Activated naive CD4-positive, alpha-beta T cell treated with anti-CD3 and anti-CD28 coated beads for 36 hours (primary cell): ENCODE measurements at places on chromosomes 5 and 9. TPM values are rescaled to one million over a fixed set of nuclear protein-coding genes. Genes with fewer than 3 reads are reported as not detected.

DNA sequence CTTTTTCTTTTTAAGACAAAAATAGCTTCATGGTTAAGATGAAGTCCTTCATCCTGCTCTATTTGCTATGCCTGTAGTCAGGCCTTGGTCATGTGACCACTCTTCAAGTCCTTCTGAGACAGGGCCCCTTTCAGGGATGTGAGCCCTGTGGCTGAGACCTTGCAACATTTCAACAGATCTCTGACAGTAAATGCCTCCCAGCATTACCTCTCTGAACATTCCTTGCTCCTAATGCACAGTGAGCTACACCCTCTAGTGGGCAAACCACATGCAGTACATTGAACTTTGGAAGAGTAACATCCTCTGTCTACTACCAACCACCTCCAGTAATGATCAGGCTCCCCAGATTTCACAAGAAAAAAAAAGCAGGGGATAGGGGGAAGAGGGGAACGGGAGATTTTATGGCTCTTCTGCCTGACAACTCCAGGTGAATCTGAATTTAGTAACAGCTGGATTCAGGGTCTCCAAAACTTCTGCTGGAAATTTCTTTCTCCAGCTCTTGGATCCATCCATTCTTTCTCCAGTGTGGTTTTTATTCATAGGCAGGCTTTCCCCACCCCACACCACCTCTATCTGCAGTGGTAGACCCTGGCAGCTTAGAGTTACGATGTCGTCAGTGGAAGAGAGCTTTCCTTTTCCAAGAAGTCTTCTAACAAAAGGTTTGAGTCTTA, 8.9 kb upstream of the FBXO38 start:
- no peak overlapping the region for H3K4me3 ChIP-seq
- no peak overlapping the region for H3K27ac ChIP-seq
- DNase-seq = peak; percentile 29
- no peaks in the 10 kb centered on the region for H3K27me3 ChIP-seq

- H3K36me3 ChIP-seq = no peaks in the 10 kb centered on the region
- H3K4me3 ChIP-seq = no peak overlapping the region
- no peaks in the 10 kb centered on the region for H3K4me1 ChIP-seq
- H3K27ac ChIP-seq = no peak overlapping the region
Measured at GRCh38 chr5:133734916-133735315, 122.6 kb upstream of the FSTL4 start.

GRCh38 chr9:83572524-83572923, 34.3 kb upstream of the FRMD3 start:
- no peaks in the 10 kb centered on the region for H3K27me3 ChIP-seq
- H3K4me3 ChIP-seq = no peak overlapping the region
- no peak overlapping the region for H3K27ac ChIP-seq
- H3K4me1 ChIP-seq = no peaks in the 10 kb centered on the region

The PCDHGB6 gene
- 0.05 TPM for total RNA-seq

GRCh38 chr9:106334081-106334480, 528.9 kb upstream of the ZNF462 start:
- no peak overlapping the region for H3K27ac ChIP-seq
- H3K36me3 ChIP-seq = no peaks in the 10 kb centered on the region
- DNase-seq = no peak
- no peak overlapping the region for H3K4me3 ChIP-seq

- DNase-seq = no peak
- H3K27ac ChIP-seq = no peak overlapping the region
- H3K4me3 ChIP-seq = no peak overlapping the region
- no peaks in the 10 kb centered on the region for H3K27me3 ChIP-seq
- H3K4me1 ChIP-seq = no peaks in the 10 kb centered on the region
Measured at GRCh38 chr5:128844354-128844923, 120.8 kb upstream of the SLC27A6 start.

- no peak overlapping the region for H3K4me3 ChIP-seq
- no peaks in the 10 kb centered on the region for H3K27me3 ChIP-seq
- no peak for DNase-seq
- no peaks in the 10 kb centered on the region for H3K4me1 ChIP-seq
- no peak overlapping the region for H3K27ac ChIP-seq
- no peaks in the 10 kb centered on the region for H3K36me3 ChIP-seq
Measured at GRCh38 chr5:68849906-68850305, 243.9 kb upstream of the SLC30A5 start.

The ZDHHC11 gene
- 3.6 TPM for total RNA-seq

The PCDHB10 gene
- total RNA-seq = not detected

The DEPDC1B gene
- 35.8 TPM for total RNA-seq

GRCh38 chr9:128499920-128500319, 4.6 kb upstream of the GLE1 start:
- peaks cover 5% of the 10 kb centered on the region for H3K4me1 ChIP-seq
- no peaks in the 10 kb centered on the region for H3K27me3 ChIP-seq
- no peak for DNase-seq
- H3K4me3 ChIP-seq = no peak overlapping the region
- peaks cover 23% of the 10 kb centered on the region for H3K36me3 ChIP-seq
- peak overlapping the region; percentile 70 for H3K27ac ChIP-seq

GRCh38 chr5:40614466-40614865, 65.2 kb upstream of the PTGER4 start:
- H3K4me3 ChIP-seq = no peak overlapping the region
- peaks cover 15% of the 10 kb centered on the region for H3K4me1 ChIP-seq
- DNase-seq = no peak
- H3K27me3 ChIP-seq = no peaks in the 10 kb centered on the region

The GMCL2 gene
- total RNA-seq = not detected

GRCh38 chr5:62256161-62257019, 49.6 kb upstream of the KIF2A start:
- no peaks in the 10 kb centered on the region for H3K27me3 ChIP-seq
- H3K4me3 ChIP-seq = peak overlapping the region; percentile 40
- DNase-seq = no peak
- peaks cover 67% of the 10 kb centered on the region for H3K4me1 ChIP-seq

The IFNK gene
- not detected for total RNA-seq

The OR1J1 gene
- not detected for total RNA-seq

The CEP78 gene
- total RNA-seq = 39.5 TPM

DNA sequence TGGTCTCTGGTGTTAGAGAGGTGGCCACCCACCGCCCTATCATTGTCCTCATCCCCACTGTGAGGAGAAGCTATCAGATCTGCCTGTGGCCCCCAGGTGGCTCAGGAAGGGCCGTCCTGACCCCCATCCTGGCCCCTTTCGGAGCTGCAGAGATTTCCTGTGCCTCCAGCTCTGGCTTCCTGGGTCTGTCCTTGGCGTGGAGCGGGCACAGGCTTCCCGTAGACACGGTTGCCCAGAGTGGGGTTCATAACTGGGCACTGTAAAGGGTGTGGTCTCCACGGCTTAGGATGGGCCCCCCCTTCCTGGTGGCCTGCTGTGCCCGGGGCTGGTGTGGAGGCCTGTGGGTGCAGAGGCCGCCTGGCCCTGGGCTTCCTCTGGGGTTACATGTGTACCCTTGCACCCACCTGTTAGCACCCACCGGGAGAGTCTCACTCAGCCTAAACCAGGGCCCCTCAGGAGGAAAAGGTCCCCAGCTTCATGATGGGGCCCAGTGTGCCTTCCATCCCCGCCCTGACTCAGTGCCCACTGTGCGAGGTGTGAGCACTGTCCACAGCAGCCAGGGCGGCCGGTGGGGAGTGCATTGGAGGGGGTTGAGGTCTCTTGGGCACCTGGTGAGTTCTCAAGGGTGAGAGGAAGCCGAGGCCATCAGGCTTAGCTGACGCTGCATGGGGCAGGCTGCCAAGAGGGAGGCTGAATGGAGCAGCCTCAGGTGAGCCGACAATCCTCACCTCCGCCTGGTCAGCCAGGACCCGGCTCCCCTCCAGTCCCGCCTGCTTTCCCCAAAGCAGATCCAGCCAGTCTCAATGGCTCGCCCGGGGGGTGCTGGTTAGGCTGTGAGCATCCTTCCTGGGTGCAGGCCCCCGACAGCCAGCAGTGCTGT, 15.3 kb upstream of the AJM1 start:
- H3K4me1 ChIP-seq = no peaks in the 10 kb centered on the region
- no peak for DNase-seq
- no peaks in the 10 kb centered on the region for H3K27me3 ChIP-seq
- no peak overlapping the region for H3K4me3 ChIP-seq
- H3K36me3 ChIP-seq = peaks cover 10% of the 10 kb centered on the region

DNA sequence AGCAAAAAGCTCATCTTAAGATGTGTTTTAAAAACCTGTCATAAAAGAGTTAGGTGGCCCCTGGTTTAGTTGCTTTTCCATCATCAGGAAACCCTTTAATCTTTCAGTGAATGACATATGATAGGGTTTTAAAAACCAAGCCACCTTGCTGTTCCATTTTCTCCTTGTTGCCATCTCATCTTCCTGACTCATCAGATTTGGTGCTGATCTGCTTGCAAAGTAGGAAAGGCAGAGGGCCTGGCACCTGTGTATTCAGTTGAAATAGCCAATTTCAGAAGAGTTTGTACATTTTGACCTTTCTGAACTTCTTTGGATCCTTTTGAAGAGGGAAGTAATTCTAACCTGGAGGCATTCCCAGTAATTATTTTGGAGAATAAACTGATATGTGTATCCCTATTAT, 272.7 kb downstream of the CD180 start:
- no peak overlapping the region for H3K4me3 ChIP-seq
- H3K4me1 ChIP-seq = no peaks in the 10 kb centered on the region
- H3K27me3 ChIP-seq = peaks cover 5% of the 10 kb centered on the region
- DNase-seq = no peak
- H3K27ac ChIP-seq = no peak overlapping the region
- no peaks in the 10 kb centered on the region for H3K36me3 ChIP-seq

- no peak overlapping the region for H3K4me3 ChIP-seq
- no peaks in the 10 kb centered on the region for H3K36me3 ChIP-seq
Measured at GRCh38 chr5:9604416-9604815, 25.7 kb downstream of the TAS2R1 start.

The KIF27 gene
- total RNA-seq = 2.7 TPM

The ASPN gene
- not detected for total RNA-seq

The GABRA1 gene
- not detected for total RNA-seq

- H3K27ac ChIP-seq = peak within 1 kb of the TSS; percentile 93
- peak within 1 kb of the TSS; percentile 72 for H3K4me3 ChIP-seq
- peak; percentile 38 for DNase-seq
- peaks cover 8% of the 10 kb centered on the region for H3K36me3 ChIP-seq
- H3K4me1 ChIP-seq = peaks cover 24% of the 10 kb centered on the region
Measured at GRCh38 chr9:83622939-83623678, at the start of gene IDNK. TSS of gene IDNK (plus strand) at chr9:83623143. CDS start at chr9:83623172, 29 bp downstream.

GRCh38 chr5:147455822-147456450, 53.9 kb downstream of the DPYSL3 start:
- no peak overlapping the region for H3K27ac ChIP-seq
- H3K36me3 ChIP-seq = no peaks in the 10 kb centered on the region
- DNase-seq = no peak
- peaks cover 8% of the 10 kb centered on the region for H3K4me1 ChIP-seq
- peaks cover 56% of the 10 kb centered on the region for H3K27me3 ChIP-seq

GRCh38 chr5:34499001-34499734, 157.0 kb upstream of the RAI14 start:
- H3K27me3 ChIP-seq = peaks cover 18% of the 10 kb centered on the region
- H3K4me1 ChIP-seq = peaks cover 13% of the 10 kb centered on the region
- DNase-seq = peak; percentile 63
- H3K4me3 ChIP-seq = no peak overlapping the region
- no peaks in the 10 kb centered on the region for H3K36me3 ChIP-seq

- H3K36me3 ChIP-seq = no peaks in the 10 kb centered on the region
- H3K27me3 ChIP-seq = no peaks in the 10 kb centered on the region
- no peak for DNase-seq
- no peak overlapping the region for H3K4me3 ChIP-seq
Measured at GRCh38 chr9:102844716-102845115, 150.4 kb upstream of the CYLC2 start.

The DDX4 gene
- total RNA-seq = 0.31 TPM

DNA sequence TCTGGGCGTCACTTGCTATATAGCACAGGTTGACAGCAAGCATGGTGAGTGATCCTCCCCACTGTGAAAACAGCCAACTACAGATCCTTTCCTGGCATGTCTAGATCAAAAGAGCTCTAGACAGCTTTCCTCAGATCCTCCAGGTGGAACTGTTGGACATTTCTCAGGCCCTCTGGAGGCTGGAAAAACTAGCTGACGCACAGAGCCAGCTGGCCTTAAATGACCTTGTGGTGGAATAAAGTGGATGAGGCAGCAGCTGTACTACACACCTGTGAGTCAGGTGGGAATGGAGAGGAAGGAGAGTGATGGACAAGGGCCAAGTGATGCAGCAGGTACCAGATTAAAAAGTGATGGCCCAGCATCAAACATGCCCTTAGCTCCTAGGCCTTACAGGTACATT, 172.7 kb downstream of the TRIM32 start:
- no peak for DNase-seq
- H3K4me1 ChIP-seq = no peaks in the 10 kb centered on the region
- H3K27ac ChIP-seq = no peak overlapping the region
- H3K36me3 ChIP-seq = no peaks in the 10 kb centered on the region

DNA sequence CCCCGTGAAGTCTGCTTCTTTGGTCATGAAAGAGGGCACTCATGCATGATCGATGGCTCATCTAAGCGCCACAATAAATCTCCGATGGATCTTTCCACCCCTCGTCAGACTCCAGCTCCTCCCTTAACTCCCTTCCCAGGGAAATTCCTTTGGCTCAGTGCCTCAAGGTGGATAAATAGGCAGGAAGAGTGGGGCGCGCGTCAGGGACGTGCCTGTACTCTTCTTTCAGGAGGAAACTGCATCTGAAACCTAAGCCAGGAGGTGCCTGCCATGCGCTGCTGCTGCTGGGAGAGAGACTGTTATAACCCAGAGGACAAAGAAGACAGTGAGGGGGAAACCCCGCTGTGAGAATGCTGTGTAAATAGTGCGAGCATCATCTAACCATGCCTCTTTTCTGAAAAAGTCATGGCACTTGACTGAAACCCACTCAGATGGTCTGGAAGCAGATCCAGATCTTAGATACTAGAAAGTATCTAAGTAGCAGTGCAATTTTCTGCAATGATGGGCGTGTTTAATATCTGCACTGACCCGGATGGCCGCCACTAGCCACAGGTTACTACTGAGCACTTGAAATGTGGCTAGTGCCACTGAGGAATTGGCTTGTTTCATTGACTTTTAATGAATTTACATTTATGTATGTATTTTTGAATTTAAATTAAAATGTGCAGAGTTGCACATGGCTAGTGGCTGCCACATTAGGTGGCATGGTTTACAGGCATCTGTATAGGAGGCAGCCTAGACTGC, 120.3 kb upstream of the BASP1 start:
- H3K4me3 ChIP-seq = no peak overlapping the region
- no peak overlapping the region for H3K27ac ChIP-seq
- DNase-seq = no peak
- H3K36me3 ChIP-seq = no peaks in the 10 kb centered on the region

- DNase-seq = no peak
- no peak overlapping the region for H3K27ac ChIP-seq
- H3K4me3 ChIP-seq = no peak overlapping the region
- no peaks in the 10 kb centered on the region for H3K4me1 ChIP-seq
- H3K27me3 ChIP-seq = no peaks in the 10 kb centered on the region
Measured at GRCh38 chr5:179890751-179891682, 16.7 kb downstream of the TBC1D9B start.

DNA sequence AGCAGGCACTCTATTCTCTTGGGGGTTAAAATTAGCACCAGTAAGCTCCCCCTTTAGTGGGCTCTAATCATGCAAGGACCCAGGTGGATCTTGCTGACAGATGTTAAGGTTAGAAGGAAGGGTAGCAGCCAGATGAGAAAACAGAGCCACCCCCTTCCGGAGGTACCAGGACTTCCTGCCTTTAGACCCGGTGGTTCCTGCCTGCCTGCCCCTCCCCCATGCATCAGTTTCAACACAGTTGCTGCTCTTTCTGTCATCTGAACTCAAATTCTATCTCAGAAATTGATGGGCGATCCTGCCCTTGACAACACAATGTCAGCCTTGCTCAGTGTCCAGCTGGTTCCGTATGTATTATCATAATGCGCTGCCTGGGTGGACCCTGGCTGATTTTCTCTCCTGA, 287.3 kb downstream of the EBF1 start:
- peak overlapping the region; percentile 36 for H3K4me3 ChIP-seq
- H3K4me1 ChIP-seq = peaks cover 36% of the 10 kb centered on the region
- no peaks in the 10 kb centered on the region for H3K27me3 ChIP-seq
- H3K27ac ChIP-seq = peak overlapping the region; percentile 77
- DNase-seq = peak; percentile 84
